ENCODE measurements at places on chromosomes 2 and 18.

DNA sequence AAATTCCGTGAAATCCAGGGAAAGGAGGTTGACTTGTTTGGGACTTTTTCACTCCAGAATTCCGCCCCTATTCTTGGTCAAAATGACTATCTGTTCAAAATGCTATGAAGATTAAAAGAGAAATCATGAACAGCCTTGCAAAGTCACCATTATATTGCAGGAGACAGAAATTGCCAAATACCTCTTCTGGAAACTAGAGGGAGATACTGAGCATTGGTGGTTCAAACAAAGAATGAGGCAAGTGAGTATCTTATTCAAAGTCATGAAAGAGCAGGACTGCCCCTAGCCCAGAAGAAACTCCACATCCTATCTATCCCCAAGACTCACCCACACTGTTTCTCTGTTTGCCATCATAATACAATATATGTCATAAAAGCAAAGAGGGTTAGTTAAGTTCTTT, 862.3 kb upstream of the POU3F3 start:
- peak; percentile 8 for DNase-seq

DNA sequence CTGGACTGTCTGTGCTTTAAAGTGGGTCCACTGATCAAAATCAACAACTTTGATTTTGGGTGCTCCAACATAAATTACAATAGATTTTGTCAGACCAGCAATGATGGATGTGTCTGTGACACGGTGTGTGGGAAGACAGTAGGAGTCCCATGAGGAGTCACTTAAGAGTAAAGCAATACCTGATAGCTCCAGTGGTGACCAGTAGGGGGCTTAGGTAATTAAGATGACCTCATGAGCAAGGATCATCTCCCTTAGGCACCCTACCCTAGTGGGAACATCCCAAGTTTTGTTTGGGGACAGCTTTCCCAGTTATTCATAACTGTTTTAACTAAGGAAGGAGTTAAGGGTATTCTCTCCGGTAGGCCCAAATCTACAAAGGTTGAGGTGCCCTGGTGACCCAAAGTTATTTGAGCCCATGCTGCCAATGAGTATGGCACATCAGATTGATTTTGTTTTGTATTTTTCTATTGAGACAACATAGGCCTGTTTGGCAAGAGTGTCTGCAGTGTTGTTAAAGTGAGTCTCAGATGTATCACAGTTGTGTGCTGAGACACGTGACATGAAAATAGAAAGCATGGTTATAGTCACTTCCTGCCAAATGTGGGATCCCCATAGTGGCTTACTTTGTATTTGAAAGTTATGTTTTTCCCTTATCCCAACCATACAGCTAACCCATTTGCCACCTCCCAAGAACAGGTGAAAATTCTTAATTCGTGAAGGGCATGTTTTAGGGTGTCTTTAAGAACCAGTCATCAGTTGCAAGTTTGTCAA, 1337.6 kb upstream of the SLC39A10 start:
- DNase-seq: peak; percentile 33

DNA sequence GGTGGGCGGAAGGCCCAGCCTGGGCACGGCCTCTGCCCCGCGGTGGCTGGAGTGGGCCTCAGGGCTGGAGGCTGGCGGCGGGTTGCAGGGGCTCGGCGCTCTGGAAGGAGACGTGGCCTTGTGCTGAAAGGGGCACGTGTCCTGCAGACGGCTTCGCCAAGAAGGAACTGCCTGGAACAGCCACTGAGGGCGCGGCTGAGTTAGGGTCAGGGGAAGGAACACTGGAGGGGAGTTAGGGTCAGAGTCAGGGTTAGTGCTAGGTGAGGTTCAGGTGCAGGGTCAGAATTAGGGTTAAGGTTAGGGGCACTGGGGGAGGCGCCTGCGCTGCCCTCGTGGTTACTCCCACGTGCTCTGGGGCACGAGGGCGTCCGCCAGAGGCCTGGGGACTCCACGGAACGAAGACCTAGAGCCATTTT, 933 bp upstream of the ADNP2 start:
- no peak for DNase-seq

DNA sequence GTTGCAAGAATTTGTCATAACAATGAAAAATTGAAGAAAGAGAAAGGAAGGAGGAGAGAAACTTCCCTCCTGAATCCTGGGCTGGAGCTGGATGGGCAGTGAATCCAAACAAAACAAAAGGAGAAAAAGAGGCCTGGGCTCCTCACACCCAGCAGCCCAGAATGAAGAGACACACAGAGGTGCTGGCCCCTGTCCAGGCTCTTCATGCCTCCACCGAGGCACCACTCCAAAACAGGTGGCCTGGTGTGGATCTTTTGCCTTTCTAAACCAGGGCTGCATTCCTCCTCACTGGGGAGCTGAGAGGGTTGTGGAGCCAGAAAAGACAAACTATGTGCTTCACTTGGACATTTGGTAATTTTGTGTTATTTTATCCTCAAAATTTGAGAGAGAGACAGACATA, 76.0 kb downstream of the FAM124B start:
- no peak for DNase-seq

DNA sequence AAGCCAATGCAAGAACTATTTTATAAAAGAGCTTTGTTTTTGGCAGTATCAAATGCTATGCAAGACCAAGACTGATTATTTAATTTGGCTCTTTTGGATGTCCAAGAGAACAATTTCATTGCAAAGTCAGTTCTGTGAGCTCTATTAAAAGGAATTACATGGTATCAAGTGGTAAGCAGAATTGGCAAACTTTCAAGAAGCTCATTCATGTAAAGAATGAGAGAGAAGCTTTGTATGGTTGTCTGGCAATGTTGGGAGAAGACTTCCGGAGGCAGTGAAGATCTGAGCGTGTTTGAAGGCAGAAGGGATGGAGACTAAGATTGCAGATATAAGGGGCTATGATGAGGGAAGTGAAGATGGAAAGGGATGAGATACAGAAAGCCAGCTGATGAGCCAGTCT, 49.6 kb downstream of the CPS1 start:
- DNase-seq: no peak

DNA sequence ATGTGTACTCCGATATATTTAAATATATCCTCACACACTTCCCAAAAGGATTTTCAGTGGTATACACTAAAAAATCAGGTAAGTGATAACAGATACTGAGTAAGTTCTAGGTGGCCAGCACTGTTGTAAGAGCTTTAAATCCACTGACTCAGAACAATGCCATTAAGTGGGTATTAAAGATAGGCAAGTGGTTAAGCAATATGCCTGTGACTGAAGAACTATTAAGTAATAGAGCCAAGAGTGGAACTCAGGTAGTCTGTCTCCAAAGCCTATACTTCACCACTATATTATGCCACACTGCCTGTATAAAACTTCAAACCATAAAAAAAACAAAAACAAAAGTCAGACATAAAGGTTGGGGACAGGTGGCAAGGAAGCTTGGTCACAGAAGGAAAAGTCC, 37.2 kb downstream of the THUMPD2 start:
- DNase-seq: no peak

Measured in hematopoietic multipotent progenitor cell treated with erythropoietin and hydrocortisone succinate and interleukin-3 and kit ligand, for 6 days (in vitro differentiated cells).